ENCODE measurements at places on chromosomes 6 and 20. TPM values are rescaled to one million over a fixed set of nuclear protein-coding genes. Genes with fewer than 3 reads are reported as not detected.
A peak's percentile ranks its signal among the peaks of the same experiment; 100 is the strongest.

- H3K27ac ChIP-seq: no peak overlapping the region
- H3K36me3 ChIP-seq: no peaks in the 10 kb centered on the region
- H3K4me3 ChIP-seq: no peak overlapping the region
- no peak for DNase-seq
Measured at GRCh38 chr6:169427856-169428255, 174.2 kb upstream of the THBS2 start.

DNA sequence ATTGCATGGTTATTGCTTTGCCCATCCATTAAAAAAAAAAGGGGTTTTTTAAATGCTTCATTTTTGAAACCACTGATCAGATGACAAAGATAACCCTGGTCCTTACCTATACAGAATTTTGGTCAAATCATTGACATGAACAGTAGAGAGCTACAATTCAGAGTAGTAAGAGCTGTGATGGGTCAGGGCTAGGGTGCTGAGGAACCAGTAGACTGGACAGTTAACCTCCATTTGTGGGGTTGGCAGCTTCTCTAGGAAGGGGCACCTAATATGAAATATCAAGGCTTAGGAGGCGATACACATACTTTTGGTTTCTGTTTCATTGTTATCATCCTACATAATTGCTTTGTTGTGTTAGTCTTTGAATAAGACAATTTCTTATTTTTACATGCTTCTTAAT lies 55.1 kb downstream of the ORC3 start:
- H3K36me3 ChIP-seq: peaks cover 6% of the 10 kb centered on the region
- peaks cover 13% of the 10 kb centered on the region for H3K4me1 ChIP-seq
- peak overlapping the region; percentile 65 for H3K4me3 ChIP-seq

The PIGT gene
- 72.7 TPM for total RNA-seq

DNA sequence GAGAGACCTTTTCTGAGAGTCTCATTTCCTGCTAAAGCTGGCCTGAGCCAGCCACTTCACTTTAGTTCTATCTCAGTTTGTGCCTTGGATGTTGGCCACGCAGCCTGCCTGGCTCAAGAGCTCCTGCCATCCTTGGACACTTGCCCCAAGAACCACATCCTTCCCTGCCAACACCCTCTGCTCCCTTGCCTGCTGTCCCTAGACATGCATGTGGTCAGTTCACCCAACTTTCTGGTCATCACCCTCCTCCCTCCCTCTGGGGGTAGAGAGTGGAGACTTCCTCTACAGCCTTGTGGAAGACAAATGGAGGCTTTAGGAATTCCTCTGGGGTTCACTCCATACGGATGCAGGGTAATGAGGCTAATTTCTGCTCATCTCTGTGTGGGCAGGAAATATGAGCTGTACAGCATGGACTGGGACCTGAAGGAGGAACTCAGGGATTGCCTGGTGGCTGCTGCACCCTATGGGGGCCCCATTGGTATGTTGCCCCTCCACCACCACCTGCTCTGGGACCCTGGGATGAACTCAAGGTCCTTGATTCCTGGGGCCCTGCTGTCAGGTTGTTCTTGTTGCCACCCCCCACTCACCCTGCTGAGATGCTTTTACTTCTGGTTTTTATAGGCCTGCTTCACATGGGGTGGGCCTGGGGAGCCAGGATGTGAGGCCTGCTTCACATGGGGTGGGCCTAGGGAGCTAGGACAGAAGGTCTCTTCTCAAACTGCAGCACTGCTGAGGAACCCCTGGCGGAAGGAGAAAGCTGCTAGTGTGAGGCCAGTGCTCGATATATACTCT lies 13.8 kb upstream of the PTPRA start:
- DNase-seq: no peak
- no peaks in the 10 kb centered on the region for H3K4me1 ChIP-seq
- peaks cover 9% of the 10 kb centered on the region for H3K36me3 ChIP-seq

DNA sequence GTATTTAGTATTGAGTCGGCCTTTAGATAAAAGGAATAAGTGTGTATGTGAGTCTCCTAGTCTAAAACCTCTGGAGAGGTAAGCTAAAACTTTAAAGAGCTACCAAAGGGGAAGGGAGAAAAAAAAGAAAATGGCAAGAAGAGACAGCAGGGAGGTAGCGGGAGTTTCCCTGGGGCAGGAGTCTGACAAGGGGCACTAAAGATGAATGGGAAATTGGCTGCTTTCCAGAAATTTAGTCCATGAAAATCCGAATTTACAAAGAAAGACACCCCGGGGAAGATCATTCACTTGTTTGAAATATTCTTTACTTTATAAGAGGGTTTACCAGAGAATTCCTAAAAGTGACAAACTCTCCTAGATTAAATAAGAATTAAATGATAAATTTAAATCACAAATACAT lies 19.3 kb downstream of the RMND1 start:
- peaks cover 8% of the 10 kb centered on the region for H3K4me1 ChIP-seq
- no peak overlapping the region for H3K27ac ChIP-seq
- H3K4me3 ChIP-seq: no peak overlapping the region
- DNase-seq: no peak
- peaks cover 34% of the 10 kb centered on the region for H3K36me3 ChIP-seq
